ENCODE measurements at places on chromosomes 2 and 18.

GRCh38 chr2:127707890-127708648 is 6.8 kb downstream of the SFT2D3 start:
- no peak for DNase-seq

GRCh38 chr2:105861200-105861599 is 116.5 kb downstream of the NCK2 start:
- DNase-seq: no peak

- DNase-seq: no peak
These were observed 707.7 kb downstream of the LRP1B start for GRCh38 chr2:141423124-141423523.

DNA sequence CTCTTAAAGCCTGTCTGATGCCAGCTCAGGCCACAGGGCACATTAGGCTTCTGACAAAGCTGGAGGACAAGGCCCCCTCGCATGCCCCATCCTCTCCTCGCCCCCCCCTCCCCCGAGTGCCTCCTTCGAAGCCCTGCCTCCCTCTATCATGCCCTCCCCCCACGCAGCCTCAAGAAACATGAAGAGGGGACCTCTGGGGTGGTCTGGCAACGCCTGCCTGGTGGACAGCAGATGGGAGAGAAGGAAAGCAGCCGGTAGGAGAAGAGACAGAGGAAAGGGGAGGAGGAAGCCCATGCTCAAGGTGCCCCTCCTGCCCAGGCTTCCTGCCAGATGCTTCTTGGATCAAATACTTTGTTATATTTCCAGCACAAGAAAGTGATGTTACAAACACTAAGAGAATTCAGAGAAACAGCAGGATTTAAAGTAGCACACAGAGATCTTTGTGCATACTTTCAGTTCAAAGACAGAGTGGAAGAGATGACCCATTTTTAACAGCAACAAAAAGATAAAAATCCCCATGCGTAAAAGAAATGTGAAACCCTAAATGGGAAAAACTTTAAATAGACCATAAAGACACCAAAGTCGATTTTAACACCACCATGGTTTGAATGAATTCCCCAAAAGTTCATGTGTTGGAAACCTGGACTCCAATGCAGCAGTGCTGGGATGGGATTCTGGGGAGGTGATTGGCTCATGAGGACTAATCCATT is 19.0 kb downstream of the BOK start:
- no peak for DNase-seq

GRCh38 chr2:45004562-45005191 is 4.6 kb downstream of the SIX2 start:
- DNase-seq: no peak

GRCh38 chr18:62682371-62682770 is 33.0 kb upstream of the PHLPP1 start:
- DNase-seq: no peak

- no peak for DNase-seq
These were observed 427.8 kb upstream of the SOX11 start for GRCh38 chr2:5264361-5264760.

- DNase-seq: no peak
These were observed 60.7 kb upstream of the ITGA4 start for GRCh38 chr2:181396256-181397123.

- peak; percentile 24 for DNase-seq
These were observed at the start of gene CYRIA for GRCh38 chr2:16665748-16666448. TSS of gene CYRIA (minus strand) at chr2:16665834. CDS start at chr2:16588119, 77,715 bp downstream.

GRCh38 chr2:65638443-65638842 is 206.0 kb upstream of the SPRED2 start:
- DNase-seq: no peak

GRCh38 chr18:41537666-41538065 is 417.4 kb upstream of the PIK3C3 start:
- no peak for DNase-seq

DNA sequence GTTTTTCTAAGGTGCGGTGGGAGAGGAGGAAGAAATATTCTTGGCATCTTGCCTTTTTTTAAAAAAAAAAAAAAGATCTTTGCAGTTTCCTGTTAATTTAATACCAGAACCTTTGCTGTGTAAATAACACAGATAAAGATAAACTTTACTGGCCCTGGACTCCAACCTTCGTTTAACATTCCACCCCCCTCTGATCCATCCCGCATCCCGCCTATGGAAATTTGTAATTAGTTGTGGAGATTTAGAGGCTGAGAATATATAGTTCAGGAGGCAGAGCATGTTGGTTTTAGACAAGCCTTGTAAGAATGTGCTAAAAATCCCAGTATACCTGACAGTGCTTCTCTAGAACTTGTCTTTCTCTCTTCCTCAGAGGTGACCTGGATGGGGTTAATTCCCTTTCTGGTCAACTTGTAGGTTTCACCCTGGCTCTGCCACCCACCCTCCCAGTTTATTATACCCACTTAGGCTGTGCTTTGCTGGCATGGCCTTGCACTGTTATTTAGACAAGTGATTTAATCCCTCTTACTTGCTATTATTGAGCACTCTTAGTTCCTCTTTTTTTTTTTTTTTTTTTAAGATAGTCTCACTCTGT is 2.9 kb upstream of the C2orf72 start:
- no peak for DNase-seq

DNA sequence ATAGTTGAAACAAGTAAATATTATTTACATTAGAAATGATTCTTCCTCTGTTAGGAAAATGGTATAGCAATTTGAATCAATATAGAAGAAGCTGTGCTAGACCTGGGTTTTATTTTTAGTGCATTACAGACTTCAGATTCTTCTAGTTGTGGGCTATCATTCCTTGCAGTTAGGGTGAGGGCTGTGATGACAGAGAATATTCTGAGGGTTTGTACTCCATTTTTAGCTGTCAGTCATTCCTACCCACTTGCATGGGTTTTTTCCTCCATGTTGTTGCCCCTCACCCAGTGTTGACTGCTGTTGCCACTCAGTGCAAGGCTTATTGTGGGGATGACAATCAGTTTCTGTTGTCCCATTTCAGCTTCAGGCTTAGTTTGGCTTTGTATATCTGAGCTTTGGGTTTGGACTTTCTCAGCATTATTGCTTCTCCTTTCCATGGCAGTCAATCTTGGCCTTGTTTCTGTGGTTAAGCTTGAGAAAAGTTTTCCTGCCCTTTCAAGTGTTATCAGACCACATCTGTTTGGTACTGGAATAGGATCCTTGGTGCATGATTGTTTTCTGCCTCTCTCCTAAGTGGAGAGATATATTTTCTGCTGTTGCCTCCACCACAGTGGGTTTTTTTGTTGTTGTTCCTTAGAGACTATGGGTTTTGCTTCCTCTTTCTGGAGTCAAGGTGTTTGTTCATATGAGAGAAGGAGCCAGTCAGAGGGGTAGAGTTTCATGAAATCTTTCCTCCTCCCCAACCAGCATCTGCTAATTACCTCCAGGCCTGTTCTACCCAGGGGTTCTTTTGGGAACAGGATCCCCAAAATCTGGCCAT is 312.7 kb upstream of the CWC22 start:
- DNase-seq: no peak

- DNase-seq: no peak
These were observed 265.3 kb downstream of the SETBP1 start for GRCh38 chr18:44945888-44946401.

DNA sequence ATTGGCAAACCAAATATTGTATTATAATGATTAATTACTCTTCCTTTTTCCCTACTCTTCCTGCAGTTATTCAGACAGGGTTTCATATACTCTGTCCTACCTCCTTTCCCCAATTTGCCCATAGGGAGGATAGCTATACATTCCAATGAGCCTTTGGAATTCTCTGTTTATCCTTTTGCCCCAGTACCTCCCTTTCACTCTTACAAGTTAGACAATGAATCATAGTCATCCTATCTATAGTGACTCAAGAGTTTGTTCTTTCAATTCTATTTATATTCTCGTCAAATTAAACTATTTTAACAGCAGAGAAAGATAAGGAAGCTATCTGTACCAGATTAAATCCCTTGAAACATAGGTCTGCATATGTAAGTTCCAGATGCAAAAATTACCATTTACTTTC is 437.5 kb downstream of the NR4A2 start:
- DNase-seq: no peak

GRCh38 chr18:23617412-23618014 is 31.2 kb upstream of the NPC1 start:
- DNase-seq: no peak

GRCh38 chr2:178111743-178112142 is 494 bp upstream of the RBM45 start:
- no peak for DNase-seq

DNA sequence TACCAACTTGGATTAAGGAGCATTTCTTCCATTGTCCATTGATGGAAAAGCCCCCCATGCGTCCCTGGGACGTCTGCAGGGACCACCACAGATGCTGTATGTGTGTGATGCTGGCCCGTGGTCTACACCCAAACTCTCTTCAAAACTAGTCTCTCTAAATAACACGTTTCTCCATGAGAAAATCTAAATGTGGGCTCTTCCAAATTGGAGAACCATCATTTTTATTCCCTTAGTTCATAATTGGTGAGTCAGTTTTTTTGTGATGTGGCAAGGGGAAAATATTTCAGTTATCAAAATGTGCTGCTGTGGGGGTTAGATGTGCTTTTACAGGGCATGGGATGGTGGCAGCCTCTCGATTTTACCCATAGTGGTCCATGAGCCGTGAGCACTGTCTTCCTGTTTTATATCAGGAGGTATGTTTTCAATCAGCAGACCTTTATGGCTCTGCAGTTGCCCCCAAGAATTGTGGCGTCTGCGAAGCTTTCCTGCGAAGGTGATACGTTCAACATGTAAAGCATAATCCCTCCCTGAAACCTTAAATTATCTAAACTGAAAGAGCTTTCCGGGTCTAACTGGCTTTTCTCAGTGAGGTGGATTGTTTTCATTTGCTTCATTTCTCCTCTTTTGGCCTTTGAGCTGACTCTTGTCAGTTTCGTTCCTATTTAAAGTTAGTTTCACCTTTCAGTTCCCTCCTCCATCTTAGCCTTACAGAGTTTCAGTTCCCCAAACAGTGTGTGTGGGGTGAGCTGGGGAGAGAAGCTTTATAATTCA is 78.4 kb downstream of the SETBP1 start:
- DNase-seq: no peak

DNA sequence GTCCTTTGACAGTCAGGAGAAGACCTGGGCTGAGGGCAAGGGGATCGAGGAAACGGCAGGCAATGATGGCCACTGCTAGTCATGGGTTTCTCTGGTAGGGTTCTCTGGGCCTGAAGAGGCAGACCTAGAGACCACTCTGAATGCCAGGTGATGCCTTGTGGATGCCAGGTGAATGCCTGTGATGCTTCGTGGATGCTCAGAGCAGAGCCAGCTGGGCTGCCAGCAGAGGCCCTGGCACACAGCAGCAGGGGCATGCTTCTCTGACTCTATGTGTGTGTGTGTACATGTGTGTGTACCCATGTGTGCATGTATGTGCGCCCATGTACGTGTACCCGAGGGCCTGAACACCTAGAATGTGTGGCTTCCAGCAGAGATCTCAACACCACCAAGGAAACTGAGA is 172.0 kb downstream of the TNS1 start:
- no peak for DNase-seq

GRCh38 chr18:6270771-6271216 is 143.9 kb downstream of the L3MBTL4 start:
- DNase-seq: no peak

- DNase-seq: no peak
These were observed 220.5 kb downstream of the PIEZO2 start for GRCh38 chr18:10928772-10929373.

- no peak for DNase-seq
These were observed 20.3 kb downstream of the ANKRD30B start for GRCh38 chr18:14768241-14768640.

- DNase-seq: no peak
These were observed 1.6 kb downstream of the GALNT13 start for GRCh38 chr2:153873052-153874048.

- no peak for DNase-seq
These were observed 163.7 kb downstream of the PTGR3 start for GRCh38 chr18:75045272-75045671.

DNA sequence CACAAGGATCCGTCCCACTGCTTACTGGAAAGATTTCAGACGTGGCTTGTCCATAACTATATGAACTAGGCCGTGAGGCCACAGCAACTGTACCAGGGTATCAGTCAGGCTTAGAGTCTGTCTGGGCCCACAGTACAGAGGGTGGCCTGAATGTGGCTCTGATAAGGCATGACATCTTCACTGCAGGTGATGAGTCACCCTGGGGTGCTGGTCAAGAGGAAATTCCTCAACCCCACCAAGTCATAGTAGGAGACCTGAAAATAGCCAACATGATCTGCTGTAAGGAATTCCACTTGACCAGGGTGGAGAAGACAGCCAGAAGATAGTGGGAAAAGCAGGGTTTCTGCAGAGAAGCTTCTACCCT is 107.7 kb downstream of the INHBB start:
- DNase-seq: no peak

DNA sequence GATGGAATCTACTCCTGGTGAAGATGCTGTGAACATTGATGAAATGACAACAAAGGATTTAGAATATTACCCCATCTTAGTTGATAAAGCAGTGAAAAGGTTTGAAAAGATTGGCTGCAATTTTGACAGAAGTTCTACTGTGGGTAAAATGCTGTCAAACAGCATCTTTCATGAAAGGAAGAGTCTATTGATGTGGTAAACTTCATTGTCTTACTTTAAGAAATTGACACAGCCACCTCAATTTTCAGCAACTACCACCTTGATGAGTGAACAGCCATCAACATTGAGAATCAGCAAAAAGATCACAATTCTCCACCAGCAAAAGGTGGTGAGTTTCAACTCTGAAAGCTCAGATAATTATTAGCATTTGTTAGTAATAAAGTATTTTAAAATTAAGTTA is 310.3 kb upstream of the RBMS1 start:
- no peak for DNase-seq

DNA sequence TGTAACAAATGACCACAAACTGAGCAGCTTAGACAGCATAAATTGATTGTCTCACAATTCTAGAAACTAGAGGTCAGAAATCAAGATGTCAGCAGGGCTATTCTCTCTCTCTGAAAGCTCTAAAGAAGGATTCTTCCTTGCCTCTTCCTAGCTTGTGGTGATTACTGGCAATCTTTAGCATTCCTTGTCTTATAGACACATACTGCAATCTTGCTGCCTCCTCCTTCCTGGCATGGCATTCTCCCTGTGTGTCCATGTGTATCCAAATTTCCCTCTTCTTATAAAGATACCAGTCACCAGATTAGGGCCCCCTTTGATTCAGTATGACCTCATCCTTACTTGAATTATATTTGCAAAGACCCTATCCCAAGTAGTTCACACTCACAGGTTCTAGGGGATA is 2.3 kb downstream of the ASB3 start:
- DNase-seq: no peak

DNA sequence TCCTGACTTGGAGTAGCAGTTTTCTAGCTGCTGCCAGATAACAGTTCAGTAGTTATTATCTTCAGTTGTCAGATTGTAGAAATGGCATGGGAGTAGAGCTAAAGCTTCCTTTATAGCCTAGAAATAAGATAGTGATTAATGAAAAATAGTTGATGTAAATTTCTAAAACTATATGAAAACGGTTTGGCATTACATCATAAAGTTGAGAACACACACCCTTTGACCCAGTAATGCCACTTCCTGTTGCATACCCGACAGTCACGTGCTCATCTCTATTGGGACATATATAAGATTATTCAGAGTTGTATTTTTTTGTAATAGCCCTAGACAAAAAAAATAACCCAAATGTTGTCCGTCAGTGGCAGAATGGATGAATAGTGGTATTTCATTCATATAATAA is 39.4 kb upstream of the ASB1 start:
- no peak for DNase-seq

GRCh38 chr2:227010433-227010832 is 153.6 kb downstream of the COL4A4 start:
- DNase-seq: no peak
